NCI-H2081 treated with DMSO at 0.1 percent for 48 hours (cell line): ENCODE measurements at places on chromosomes 2 and 18.

DNA sequence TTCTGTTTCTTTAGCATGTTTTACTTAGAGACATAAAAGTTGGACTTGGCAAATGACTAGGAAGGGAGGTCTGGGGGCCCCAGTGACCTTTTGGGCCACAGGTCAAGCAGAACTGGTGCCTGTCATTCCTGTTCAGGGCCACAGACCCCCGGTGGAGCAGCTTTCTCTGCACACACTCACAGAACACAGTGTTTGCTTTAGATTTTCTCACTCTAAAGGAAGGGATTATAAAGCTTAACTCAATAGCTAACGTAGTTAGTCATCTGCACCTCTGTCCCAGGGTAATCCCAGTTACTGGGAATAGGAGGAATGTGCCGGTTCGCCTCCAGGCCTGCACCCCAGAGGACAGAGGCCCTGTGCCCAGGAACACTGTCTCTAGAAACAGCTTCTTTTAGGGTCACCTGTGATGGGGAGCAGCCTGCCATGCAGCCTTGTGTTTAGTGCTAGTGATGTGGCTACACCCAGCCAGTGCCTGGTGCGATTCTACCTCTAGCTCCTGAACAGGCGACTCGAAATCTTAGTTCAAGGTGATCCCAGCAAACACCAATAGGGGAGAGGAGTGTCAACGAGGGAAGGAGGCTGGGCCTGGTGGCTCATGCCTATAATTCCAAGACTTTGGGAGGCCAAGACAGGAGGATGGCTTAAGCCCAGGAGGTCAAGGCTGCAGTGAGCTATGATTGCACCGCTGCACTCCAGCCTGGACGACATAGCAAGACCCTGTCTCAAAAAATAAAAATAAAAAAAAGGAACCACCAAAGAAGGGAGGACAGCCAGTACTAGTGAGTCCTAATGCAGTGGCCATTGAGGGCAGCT, 11.6 kb downstream of the SPATA3 start:
- DNase-seq = no peak

- DNase-seq = no peak
Observed at GRCh38 chr2:148998165-148998830, 40.2 kb upstream of the LYPD6B start.

- no peak for DNase-seq
Observed at GRCh38 chr18:76822506-76823160, at the start of gene ZNF236. TSS of gene ZNF236 (plus strand) at chr18:76822557. CDS start at chr18:76822608, 51 bp downstream.

GRCh38 chr2:25354116-25354515, 12.4 kb upstream of the DNMT3A start:
- DNase-seq = no peak

DNA sequence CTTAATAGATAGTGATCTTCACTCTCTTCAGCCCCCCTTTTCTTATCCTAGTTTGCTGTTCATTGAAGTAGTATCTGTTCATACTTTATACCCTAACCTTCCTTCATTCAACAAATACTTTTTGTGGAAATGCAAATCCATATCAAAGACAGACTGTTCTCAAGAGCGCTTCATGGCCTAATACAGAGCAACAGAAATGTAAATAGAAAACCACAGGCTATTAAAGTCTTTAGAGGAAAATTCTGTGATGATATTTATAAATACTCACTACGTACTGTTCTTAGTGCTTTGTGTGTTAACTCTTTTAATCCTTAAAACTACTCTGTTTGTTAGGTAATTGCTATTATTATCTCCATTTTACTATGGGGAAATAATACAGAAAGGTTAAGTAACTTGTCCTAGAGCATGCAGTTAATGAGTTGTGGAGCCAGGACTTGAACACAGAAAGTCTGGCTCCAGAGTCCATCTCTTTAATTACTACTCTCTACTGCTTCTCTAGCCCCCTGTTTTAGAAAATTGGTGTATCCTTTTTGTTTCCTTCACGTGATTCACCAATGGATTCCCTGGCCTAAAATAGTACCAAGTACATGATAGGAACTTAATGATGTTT, 2.9 kb downstream of the MDH1 start:
- no peak for DNase-seq

DNA sequence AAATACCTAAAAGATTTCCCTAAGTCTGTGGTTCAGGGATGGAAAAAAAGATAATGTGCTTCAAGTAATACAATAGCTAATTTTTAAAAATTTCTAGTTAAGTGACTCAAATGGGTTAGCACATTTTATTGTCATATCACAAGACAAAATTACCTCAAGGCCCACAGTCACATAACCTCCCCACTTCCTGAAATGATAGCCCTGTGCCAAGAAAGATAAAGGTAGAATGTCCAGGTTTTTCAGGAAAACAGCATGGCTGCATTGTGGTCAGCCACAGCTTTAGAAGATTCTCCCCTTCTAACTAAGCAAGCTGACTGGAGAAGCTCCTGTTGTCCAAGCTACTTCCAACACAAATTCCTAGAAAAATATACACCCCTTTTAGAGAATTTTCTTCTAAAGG, 127.1 kb upstream of the SLC35G4 start:
- DNase-seq = no peak

DNA sequence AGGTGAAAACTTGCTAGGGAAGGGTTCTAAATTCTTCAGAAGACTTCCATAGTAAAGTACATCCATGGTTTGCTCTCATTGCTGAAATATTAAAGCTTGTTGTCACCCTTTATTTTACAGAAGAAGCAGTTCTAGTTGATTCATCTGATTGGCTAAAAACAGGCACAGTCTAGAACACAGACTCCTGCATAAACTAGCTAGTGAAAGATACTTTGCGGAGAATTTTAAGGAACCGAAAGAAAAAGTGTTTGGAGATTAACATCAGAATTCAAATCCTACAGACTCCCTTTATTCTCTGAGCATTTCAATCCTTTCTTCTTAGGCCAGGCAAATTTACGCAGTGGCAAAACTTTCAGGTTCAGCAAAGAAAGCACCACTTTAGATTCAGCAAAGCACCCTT, 1076.5 kb upstream of the ZEB2 start:
- DNase-seq = no peak

DNA sequence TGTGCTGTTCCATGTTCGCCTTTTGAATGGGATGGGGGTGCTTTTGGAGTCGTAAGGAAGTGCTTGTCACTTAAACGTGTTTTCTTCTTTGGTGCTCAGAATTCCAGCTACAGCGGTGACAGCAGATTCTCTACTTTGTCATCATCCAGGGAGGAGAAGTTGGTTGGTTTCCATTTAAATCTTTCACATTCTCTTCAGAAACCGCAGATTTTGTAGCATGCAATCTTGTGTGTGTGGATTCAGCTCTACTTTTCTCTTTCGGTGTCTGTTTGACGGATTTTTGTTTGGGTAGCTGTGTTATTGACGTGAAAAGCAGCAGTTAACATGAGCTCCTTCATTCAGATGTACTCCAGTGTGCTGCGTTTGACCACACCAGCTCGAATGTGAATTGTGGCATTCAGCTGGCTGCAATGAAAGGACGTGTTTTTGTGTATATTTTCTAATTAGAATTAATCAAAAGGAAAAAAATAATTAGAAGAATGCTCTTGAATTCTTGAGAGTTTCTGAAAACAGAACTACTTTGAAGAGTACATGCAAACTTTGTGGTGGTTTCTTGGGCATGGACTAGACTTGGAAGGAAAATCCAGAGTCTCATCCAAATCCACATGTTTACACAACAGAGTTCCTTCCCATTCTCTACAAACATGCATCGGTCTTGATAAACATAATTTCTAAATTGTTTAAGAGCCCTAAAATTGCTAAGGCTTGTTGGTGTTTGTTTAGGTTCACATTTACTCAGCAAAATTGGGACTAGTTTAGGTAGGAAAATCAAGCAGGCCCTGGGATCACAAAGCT, 68.7 kb upstream of the RBM44 start:
- DNase-seq = no peak

- DNase-seq = peak; percentile 69
Observed at GRCh38 chr2:58571181-58571852, 330.2 kb upstream of the FANCL start.

GRCh38 chr2:179528576-179529069, 264.0 kb upstream of the SESTD1 start:
- no peak for DNase-seq

DNA sequence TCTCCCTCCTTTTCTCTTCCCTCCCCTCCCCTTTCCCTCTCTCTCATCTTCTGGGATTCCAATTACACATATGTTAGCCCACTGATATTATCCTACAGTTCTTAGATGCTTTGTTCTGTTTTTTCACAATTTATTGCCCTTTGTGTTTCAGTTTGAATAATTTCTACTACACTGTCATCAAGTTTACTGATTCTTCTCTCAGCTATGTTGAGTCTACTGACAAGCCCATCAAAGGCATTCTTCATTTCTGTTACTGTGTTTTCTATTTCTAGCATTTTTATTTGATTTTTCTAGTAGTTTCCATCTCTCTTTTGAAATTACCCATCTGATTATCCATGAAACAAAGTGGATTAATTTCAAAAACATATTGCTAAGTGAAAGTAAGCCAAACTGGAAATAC, 219.6 kb downstream of the TNS1 start:
- DNase-seq = no peak

DNA sequence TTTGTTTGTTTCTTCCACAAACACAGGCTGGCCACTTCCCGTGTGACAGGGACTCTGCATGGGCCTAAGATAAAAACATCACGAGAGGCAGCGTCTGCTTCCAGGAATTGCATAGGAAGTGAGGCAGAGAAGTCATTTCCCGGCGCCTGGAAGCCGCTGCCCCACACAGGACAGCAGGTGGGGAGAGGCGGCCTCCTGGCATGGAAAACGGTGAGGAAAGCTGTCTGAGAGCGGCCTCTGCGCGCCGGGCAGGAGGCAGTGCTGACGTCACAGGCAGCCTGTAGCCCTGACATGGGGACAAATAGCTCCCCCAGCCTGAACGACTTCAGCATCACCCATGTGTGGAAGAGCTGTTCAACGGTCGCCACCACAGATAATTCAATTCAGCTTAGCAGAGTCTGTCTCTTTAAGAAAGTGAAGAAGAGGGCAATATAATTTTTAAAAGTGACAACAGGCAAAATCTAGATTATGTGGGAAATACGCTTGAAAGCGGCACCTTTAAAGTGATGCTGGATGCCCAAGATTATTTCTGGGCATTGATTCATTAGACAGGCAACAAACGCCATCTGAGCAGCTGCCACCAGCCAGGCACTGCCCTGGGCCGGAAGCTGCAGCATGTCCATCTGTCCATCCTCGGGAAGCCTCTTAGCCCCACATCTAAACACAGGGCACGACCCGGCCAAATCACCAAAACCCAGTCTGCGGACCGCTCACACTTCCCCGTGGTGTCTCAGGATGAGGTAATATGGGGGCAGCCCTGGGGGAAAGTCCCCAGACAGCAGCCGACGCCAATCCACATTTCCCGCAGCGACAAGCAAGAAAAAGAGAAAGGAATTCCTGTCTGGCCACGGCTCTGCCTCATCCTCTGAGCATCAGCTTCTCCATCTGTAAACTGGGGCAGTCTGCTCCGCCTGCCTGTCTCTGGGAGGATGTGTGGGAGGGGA, 138.9 kb downstream of the PXDN start:
- no peak for DNase-seq

- DNase-seq = no peak
Observed at GRCh38 chr18:77897606-77898005, 648.0 kb downstream of the GALR1 start.

DNA sequence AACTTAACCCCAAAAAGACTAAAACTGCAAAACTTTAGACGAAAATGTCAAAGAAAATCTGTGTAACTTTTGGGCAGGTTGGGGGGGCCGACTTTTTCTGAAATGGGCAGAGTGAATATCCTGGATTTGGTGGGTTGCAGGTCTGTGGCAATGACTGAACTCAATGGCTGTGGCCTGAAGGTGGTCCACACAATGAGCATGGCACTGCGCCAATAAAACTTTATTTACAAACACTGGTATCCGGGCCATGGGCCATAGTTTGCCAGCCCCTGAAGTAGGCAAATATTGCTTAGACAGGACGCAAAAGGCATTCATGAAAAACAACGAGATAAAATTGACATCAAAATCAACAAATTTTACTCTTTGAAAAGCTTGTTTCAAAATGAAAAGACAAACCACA, 66.2 kb downstream of the RTP5 start:
- DNase-seq = no peak

- DNase-seq = peak; percentile 39
Observed at GRCh38 chr2:211033765-211034164, 477.4 kb downstream of the CPS1 start.

DNA sequence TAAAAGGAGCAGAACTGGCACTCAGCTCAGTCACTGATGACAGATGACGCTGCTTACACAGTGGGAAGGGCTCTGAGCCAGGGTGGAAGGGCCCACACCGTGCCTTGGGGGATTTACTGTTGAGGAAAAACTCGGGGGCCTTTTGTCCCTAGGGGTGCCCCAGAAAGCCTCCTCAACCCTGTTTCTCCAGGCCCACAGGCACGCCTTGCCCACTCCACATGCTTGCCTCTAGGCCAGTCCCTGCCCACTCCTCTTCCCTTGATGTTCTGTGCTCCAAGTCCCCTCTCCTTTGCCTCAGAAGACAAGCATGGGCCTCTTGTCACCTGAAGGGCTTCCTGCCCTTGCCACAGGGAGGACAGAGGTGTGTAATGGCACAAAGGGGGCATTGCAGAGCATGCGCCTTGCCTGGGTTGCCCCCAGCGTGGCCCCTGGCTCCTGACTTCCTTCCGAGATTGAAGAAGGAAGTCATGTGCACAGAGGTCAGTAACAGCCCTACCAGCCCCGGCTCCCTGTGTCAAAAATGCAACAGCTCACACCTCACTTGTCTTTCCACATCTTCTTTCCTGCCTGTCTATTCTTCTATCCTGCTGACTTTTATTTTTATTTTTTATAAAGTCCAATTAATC, 65.1 kb downstream of the LIPG start:
- DNase-seq = no peak

- DNase-seq = no peak
Observed at GRCh38 chr18:34592481-34592880, 117.6 kb upstream of the DTNA start.

GRCh38 chr2:158796652-158797051, 1.5 kb downstream of the DAPL1 start:
- DNase-seq = no peak

DNA sequence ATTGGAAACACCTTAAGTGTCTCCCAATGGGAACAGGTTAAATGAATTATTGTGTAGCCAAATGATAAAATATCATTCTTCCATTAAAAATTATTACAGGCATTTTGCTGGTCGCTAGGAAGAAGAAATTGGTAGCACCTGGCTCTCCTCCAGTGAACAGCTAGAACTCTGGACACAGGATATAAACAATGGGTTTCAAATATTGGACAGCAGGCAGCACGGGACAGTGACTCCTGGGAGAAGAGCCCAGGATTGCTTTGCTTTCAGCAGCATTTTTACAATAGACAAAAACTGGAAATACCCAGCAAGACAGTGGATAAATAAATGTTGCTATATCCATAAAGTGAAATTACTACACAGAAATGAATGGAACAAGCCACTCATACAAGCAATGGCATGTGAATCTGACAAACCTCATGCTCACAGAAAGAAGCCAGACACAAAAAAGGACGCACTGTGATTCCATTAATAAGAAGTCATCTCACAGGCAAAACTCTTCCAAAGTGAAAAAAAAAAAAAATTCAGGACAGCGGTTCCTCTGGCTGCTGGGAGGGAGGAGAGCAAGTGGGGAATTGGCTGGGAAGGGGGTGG, 50.5 kb downstream of the LAMA1 start:
- no peak for DNase-seq

- no peak for DNase-seq
Observed at GRCh38 chr18:8548186-8548585, 61.1 kb upstream of the RAB12 start.

- DNase-seq = no peak
Observed at GRCh38 chr2:12930391-12930790, 213.7 kb downstream of the TRIB2 start.
